ENCODE measurements at places on chromosomes 6 and 20. TPM values are rescaled to one million over a fixed set of nuclear protein-coding genes. Genes with fewer than 3 reads are reported as not detected.

Gene ZBTB2
- 24.5 TPM for total RNA-seq

Gene CCN6
- total RNA-seq: not detected

Gene RNF39
- total RNA-seq: not detected

Gene BTN2A1
- 35.0 TPM for total RNA-seq

Gene C6orf132
- 0.30 TPM for total RNA-seq

Gene WFDC2
- total RNA-seq: not detected

Gene OR2B6
- total RNA-seq: 0.27 TPM

Gene HCRTR2
- total RNA-seq: not detected

DNA sequence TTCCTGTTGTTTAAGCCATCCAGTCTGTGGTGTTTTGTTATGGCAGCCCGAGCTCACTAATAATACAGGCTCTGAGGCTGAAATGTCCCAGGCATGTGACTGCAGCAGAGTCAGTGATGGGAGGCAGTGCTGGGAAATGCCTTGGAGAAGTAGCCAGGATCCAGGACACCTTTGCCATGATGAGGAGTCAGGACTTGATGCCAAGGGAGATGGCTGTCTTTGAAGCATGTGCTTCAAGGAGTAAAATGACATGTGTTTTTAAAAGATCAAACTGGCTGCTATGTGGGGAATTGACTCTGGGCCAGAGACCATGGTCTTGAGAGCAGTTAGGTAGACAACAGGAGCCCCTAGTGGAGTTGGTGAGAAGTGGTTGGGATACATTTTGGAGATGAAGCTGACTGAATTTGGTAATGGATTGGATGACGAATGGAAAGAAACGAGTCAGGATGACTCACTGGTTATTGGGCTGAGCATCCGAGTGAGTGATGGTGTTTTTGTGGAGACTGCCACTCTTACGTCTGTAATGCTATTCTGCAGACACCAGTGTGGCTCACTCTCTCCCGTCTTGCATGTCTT lies 322.2 kb downstream of the PLCB1 start:
- peak; percentile 63 for DNase-seq

- peak; percentile 51 for DNase-seq
Measured at GRCh38 chr6:98579941-98580340, 254.4 kb upstream of the POU3F2 start.

DNA sequence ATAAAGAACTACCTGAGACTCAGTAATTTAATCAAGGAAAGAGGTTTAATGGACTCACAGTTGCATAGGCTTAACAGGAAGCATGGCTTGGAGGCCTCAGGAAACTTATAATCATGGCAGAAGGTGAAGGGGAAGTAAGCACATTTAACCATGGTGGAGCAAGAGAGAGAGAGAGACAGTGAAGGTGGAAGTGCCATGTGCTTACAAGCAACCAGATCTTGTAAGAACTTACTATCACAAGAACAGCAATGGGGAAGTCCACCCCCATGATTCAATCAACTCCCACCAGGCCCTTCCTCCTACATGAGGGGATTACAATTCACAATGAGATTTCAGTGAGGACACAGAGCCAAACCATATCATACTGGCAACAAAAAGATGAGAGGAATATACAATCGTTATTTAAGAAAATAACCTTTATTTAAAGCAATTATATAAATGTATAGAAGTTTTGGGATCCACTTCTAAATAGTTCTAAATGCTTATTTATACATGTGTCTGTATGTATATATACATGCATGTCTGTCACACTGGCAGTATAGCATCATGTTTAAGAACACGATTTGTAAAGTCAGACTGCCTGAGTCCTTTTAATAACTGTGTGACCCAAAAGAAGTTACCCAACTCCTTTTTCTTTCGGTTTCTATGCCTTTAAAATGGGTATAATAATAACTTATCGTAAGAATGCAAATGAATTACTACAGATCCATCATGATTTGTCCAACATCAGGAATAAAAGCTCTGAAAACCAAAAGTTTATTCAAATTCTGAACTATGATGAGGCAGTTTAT lies 255.7 kb upstream of the THEMIS start:
- DNase-seq: no peak

- DNase-seq: peak; percentile 80
Measured at GRCh38 chr6:138815797-138816528, 20.1 kb downstream of the ECT2L start.

- DNase-seq: no peak
Measured at GRCh38 chr6:155240905-155241600, 22.8 kb upstream of the CLDN20 start.

GRCh38 chr6:21752054-21752811 lies 158.7 kb downstream of the SOX4 start:
- DNase-seq: peak; percentile 90

DNA sequence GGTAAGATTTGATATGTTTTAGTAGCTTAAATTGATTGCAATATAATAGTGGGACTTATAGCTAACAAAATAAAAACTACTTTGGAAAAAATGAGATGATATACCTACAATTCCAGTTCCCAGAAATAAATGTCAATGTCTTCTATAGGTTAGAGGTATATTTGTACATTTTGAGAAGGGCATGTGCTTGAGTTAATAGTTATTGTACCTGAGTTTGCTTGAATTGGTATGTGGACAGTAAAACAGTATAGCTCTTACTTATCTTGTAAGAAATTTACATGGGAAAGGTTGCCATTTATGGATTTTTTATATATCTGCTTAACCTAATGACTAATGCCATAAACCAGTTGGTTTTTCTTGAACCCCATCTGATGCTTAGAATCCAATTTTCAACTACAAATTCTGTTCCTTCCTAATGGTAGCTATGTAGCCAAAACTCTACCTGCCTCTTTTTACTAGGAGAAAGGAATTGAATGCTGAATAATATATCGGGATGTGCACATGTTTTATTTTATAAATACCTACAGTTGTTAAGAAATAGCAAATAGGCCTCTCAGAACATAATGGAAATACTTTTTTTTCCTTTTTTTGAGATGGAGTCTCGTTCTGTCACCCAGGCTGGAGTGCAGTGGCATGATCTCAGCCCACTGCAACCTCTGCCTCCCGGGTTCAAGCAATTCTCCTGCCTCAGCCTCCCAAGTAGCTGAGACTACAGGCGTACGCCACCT lies 4.9 kb downstream of the LOC128125822 start:
- DNase-seq: no peak

GRCh38 chr6:144840619-144841018 lies 555.5 kb downstream of the UTRN start:
- no peak for DNase-seq

GRCh38 chr6:85135376-85136094 lies 314.3 kb upstream of the NT5E start:
- DNase-seq: no peak

GRCh38 chr20:21090111-21090618 lies 16.0 kb downstream of the LINC00237 start:
- DNase-seq: no peak

GRCh38 chr6:10383331-10384090 lies 31.4 kb downstream of the TFAP2A start:
- DNase-seq: peak; percentile 80

DNA sequence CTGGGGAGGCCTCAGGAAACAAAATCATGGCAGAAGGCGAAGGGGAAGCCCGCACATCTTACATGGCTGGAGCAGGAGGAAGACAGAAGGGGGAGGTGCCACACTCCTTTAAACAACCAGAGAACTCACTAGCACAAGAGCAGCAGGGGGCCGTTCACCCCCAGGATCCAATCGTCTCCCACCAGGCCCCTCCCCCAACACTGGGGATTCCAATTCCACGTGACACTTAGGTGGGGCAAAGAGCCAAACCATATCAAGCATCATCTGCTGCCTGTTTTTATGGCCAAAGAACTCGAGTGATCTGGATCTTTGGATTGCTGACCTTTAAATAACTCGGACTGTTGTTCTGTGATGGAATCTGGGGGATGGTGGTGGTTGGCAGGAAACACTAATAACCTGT lies 28.0 kb downstream of the PNLDC1 start:
- DNase-seq: no peak

GRCh38 chr6:219641-220198 lies 72.6 kb upstream of the DUSP22 start:
- DNase-seq: peak; percentile 66

DNA sequence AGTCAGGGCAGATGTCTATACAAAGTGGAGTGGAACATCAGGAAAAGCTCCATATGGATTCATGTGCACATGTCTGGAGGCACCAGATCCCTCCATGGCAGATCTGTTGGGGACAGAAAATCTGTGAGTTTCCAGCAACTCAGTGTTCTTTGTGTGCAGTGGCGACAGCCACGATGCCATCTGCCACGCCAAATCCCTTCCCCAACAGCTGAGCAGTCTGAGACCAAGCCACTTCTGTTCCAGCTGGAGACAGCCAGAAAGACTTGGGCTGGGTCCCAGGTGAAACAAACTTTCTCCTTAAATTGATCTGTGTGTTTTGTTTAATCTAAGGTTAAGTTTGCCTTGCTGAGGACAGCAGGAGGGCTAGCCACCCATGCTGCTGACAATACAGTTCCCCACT lies 22.9 kb downstream of the FKBP1A start:
- no peak for DNase-seq

DNA sequence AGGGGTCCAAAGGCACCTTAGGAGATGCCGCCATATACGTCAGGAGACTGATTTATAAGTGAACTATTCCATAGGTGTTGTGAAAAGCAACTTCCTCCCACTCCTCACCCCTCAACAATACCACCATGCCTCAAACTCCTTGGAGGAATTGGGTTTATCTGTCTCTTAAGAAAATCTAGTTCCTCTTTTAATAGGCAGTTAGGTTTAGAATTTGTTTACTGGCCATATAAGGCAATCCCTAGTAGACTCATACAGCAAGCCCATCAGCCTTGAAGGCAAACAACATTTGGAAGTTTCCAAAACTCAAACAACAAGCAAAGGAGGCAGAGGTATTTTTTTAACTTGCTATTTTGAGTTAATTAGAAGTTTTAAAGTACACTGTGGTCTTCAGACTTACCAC lies 66.1 kb downstream of the PRND start:
- DNase-seq: no peak

- peak; percentile 27 for DNase-seq
Measured at GRCh38 chr6:57127763-57128162, 37.8 kb downstream of the ZNF451 start.

GRCh38 chr6:150745896-150746295 lies 119.6 kb upstream of the MTHFD1L start:
- DNase-seq: no peak

- no peak for DNase-seq
Measured at GRCh38 chr6:154606457-154606856, 96.0 kb upstream of the CNKSR3 start.

DNA sequence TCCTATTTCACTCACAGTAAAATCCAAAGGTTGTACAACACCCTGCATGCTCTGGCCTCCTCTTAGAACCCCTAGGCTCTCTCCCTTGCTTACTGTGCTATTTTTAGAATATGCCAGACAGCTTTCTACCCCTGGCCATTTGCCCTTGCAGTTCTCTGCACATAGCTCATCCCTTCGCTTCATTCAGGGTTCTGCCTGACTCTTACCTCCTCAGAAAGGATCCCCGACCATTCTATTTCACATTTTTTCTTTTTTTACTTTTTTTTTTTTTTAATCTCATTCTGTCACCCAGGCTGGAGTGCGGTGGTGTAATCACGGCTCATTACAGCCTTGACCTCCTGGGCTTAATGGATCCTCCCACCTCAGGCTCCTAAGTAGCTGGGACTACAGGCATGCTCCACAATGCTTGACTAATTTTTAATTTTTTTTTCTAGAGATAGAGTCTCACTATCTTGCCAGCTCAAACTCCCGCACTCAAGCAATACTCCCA lies 33.6 kb downstream of the COMMD7 start:
- DNase-seq: no peak

DNA sequence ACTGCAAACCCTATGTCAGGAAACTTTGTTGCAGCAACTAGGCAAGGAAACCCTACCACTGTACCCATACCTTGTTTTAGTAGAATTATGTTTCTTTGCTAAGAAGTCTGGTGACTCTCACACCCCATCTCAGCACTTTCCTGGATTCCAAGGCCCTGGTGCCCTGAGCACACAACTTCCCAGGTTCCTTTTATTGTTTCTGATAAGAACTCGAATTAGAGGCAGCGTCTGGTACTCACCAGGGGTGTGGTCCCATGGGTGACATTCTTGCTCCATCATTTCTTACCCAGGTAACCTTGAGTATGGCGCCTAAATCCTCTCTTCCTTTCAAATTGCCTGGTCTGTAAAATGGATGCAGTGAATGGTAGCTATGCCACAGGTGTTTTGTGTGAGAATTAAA lies 34.1 kb downstream of the MYB start:
- DNase-seq: no peak

DNA sequence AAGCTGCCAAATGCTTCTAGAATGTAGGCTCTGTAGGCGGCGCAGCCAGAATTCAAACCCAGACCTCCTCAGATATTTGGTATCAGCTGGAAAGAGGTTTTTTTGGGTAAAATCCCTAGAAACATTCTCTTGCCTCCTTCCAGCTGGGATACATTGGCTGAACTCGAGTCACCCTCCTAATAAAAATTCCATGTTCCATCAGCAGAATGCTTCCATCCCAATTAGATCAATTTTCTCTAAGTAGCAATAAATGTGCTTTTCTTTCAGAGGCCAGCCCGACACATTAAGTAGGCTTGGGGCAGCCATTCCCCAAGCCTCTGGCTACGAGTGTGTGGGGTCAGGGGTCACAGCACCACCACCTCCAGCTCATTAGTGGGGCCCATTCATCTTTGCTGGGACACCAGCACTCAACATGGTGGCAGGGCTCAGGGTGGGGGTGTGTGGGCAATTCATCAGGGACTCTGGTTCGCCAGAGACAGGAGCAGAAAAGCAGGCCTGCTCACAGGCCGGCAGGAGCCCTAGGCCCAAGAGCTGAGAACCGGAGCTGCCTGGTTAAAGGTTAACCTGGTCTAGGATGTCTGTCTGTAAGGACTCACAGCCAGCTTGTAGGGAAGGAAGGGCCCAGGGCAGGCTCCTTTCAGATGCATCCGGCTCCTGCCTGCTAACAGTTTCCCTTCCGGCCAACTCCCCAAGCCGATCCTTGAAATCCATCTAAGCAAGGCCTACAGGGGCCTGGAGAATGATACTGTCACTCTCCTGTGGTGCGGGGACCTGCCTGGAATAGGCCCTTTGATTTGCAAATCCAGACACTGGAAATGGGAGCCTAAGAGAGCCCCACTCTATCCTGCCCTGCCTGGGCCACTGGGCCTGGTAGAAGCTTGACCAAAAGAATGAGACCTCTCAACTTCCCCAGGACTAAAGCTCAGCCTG lies 159.1 kb upstream of the TOP1 start:
- DNase-seq: no peak

DNA sequence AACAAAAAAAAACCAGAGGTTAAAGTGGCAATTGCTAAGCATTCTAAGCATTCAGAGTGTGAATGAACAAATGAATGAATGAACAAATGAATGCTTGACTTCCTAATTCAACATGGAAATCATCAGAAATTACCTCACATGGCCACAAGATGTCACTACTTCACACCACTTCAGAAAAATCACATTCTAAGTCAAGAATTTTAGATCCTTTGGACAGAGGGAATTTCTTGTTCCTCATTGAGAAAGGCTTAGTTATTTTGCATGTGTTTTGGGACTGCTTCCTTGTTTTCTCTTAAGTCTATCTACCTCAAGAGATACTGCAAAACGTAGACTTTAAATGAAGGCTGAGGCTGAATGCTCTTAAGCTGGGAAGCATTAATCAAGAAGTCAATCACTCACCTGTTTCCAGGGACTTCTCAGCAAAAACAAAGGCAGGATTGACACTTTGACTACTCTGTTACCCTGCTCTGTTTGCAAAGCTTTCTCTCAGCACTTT lies 120.2 kb downstream of the MBOAT1 start:
- peak; percentile 69 for DNase-seq

Data from M059J (cell line).